ENCODE measurements at places on chromosomes 4 and X.
A peak's percentile ranks its signal among the peaks of the same experiment; 100 is the strongest.

DNA sequence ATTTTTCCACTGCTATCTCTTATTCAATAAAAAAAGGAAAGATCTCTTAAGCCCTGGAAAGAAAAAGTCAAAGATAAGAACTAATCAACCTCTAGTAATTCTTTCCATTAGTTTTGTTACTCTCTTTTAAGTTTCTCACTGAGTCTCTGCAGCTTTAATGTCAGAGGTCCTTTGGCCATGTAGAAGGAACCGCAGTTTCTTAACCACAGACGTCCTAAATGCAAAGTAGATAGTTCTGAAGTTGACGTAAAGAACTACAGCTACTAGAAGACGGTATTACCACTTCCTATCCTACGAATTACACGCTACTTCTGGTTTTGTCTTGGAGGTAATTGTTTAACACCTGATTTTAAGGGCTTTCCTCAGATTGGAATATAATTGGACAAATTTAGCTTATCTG is 325.9 kb downstream of the ANKRD50 start:
- no peak for DNase-seq

GRCh38 chr4:78379991-78380729 is 171.4 kb upstream of the ANXA3 start:
- DNase-seq: no peak

GRCh38 chr4:52750819-52751486 is at the start of gene ERVMER34-1:
Gene ERVMER34-1, minus strand, starts transcription at chr4:52751425. Its CDS starts 5,905 bp downstream, at chr4:52745520.
- no peak for DNase-seq

GRCh38 chr4:10438924-10439323 is 18.3 kb downstream of the ZNF518B start:
- no peak for DNase-seq

DNA sequence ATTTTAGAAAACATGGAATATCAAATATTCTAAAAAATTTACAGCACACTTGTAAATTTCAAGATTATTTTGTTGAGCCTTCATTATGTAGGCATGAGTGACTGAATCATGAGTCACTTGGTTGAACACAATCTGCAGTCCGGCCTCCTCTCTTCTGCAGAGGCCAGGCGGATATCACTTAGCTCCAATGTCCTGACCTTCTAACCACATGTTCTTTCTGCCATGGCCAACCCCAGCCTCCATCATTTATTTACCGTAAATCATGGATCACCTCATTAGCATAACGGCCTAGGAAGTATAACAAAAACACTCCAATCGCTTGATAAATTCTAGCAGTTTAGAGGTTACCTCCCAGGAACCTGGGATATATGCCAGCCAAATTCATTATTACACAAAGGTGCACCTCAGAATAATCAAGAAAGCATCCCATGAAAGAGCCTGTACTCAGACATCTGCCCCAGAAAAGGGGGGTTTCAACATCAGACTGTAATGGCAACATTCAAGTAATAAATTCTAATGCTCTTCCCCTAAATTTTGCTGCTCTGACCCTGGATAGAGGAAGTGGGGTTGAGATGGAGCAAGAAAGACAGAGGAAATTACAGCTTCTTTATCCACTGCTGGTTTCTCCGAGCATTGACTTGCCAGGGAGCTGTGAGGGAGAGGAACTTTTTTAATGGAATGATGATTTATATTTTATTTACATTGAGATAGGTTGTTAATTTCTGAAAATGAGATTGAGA is 2153.6 kb upstream of the AGA start:
- no peak for DNase-seq

- DNase-seq: no peak
Observed at GRCh38 chr4:67659065-67659464, 41.9 kb downstream of the UBA6 start.

GRCh38 chr4:175873707-175874106 is 61.6 kb upstream of the GPM6A start:
- DNase-seq: no peak

DNA sequence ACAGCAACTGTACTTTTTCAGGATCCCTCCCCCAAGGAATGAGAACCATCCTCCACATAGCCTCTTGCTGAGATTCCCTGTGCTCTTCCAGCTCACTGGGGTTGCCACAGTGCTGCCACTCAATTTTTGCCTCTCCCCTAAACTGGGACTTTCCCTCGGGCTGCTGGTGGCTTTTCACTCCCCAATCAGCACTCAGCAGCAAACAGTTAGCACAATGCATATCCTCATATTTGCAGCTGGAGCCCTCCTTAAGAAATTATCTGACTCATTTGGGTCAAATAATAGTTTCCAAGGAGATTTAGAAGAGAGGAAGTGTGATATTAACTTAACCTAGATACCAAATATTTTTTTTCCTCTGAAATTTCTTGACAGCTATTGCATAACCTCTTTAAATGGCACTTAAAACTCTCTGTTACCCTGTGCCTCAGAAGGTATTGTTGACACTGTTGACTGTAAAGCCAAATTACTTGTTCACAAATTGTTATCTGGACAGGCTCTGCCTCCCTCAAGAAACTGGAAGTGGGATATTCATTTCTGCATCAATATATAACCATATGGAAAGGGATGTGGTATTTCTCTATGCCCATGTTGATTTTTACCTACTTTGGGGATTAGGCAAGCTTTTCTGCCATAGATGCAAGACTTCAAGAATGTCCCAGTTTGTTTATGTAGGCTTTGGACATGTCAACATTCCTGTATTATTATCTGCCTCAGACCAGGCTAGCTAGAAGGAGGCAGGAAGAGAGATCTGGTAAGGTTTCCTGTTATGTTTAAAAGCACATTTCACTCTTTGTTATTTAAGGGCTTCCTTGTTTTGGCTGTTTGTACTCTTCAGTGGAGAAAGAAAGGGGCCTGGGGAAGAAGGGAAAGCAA is 58.0 kb downstream of the SEPTIN11 start:
- peak; percentile 15 for DNase-seq

DNA sequence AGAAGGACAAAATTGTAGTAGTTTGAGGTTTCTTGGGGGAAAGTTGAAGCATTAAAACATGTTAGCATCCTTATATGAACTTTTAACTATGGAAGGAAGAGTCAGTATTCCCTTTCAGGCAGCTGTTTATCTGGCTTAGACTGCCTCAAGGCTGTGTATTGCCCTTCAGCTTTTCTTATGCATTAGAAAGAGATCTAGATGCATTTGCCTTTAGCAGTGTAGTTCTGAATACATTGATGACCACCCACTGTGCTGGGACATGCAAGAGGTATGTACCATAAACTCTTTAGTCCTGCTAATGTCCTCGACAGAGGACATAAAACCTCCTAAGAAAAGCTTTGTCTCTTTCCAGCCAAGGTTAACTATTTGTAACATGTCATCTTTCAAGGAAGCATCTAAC is 2.9 kb downstream of the FAM200B start:
- no peak for DNase-seq

GRCh38 chr4:54218736-54219135 is 10.4 kb upstream of the PDGFRA start:
- no peak for DNase-seq

DNA sequence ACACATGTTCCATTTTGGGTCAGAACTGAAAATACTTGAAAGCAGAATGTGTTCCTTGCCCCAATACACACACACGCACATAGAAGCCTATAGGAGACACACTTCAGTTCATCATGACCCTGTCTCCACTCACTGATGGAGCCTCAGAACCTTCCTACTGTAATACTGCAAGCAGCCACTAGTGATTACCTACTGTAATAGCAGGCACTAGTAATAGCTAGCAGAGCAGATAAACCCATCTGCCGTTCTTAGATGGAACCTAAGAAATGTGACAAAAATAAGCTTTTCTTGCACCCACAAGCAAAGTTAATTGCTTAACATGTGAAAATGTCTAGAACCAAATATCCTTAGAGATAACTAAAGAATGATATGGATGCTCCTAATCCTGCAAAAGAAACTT is 13.6 kb downstream of the AMTN start:
- no peak for DNase-seq

GRCh38 chr4:2823671-2824328 is 19.8 kb upstream of the ADD1 start:
- DNase-seq: no peak

- DNase-seq: no peak
Observed at GRCh38 chr4:41512136-41512535, 25.8 kb upstream of the LIMCH1 start.

- no peak for DNase-seq
Observed at GRCh38 chr4:3715061-3715854, 50.9 kb upstream of the ADRA2C start.

DNA sequence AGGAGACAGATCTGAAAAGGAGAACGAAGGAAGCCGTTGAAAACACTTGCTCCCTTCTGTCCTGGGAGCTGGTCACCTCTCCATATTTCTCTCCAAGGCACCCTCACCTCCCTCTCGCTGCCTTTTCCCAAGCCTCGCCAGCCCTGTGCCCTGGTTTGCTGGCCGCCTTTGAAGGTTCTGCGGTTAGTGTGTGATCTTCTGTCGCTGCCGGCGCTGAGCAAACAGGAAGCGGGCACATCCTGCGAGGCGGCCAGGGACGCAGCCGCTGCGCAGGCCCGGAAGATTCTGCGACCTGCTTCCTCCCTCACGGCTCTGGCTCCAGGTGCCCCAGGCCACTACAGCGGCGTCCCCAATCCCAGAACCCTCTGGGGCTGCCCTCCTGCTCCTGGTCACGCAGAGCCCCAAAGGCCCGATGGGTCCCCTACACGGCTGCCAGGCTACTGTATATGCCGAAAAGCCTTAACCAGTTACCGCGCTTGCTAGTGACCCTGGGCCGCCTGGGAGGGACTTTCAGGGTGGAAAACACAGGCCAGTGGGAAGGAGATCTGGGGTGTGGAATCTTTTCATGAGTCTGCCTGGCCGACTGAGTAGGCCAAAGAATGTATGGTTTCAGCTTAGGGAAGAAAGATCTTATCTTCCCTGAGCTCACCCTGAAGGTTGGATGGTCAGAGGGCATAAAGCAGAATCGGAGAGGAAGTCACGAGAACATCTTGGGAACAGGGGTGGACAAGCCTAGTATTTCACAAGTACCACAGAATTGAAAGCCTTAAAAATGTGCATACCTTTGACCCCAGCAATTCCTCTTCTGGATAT is 2.3 kb upstream of the SASH3 start:
- peak; percentile 70 for DNase-seq

DNA sequence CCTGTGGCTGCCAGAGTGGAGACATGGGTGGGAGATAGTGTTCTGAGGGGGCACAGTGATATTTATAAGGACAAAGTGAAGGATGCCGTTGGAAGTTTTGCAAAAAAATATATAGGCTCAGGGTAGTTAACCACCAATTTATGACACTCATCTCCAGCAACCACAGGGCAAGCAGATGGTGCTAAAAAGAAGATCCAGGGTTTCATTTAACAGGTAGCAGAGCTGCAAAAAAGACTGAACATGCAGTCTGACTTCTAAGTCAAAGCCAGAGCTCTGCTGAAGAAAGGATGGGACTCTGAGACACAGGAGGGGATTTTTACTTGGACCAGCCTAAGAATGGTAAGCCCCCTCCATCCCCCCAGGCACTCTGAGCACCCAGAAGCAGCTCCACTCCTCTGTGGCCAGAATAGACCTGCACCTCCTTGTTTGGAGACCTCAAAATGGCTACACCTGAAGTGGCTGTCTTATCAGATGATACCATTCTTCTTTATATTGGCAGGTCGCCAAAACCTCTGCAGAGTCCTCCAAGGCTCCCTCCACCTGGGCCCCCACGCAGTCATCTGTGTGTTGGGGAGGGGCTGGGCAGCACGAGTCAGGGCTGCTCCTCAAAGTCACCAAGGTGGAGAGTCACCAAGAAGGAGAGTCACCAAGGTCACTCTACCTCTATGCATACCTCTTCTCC is 161.4 kb upstream of the FAM9B start:
- no peak for DNase-seq

- no peak for DNase-seq
Observed at GRCh38 chr4:26788341-26788733, 72.3 kb upstream of the STIM2 start.

DNA sequence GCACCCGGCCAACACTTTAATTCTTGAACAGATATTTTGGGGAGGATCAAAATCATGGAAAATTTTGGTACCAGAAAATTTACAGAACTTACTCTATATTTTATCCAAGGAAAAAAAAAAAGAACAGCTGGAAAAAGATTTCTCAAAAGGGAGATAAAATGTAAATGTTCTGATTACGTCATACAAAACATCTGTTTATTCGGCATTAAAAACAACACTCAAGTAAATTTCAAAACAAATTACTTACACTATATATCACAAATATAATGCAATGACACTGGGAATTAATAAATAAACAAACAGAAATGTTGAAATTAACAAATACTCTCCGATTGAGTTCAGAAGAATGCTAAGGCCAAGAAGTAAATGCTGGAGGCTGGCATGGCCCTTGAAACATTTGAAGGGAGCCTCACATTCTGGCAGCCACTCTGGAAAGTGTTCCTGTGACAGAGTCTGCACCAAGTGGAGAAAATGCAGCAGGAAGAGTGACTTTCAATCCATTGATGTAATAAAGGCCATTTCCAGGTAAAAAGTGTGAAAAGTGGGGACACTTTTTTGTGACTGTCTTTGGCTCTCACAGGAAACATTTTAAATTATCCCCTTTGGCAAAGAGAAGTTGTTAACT is 486.0 kb upstream of the CTSO start:
- no peak for DNase-seq

DNA sequence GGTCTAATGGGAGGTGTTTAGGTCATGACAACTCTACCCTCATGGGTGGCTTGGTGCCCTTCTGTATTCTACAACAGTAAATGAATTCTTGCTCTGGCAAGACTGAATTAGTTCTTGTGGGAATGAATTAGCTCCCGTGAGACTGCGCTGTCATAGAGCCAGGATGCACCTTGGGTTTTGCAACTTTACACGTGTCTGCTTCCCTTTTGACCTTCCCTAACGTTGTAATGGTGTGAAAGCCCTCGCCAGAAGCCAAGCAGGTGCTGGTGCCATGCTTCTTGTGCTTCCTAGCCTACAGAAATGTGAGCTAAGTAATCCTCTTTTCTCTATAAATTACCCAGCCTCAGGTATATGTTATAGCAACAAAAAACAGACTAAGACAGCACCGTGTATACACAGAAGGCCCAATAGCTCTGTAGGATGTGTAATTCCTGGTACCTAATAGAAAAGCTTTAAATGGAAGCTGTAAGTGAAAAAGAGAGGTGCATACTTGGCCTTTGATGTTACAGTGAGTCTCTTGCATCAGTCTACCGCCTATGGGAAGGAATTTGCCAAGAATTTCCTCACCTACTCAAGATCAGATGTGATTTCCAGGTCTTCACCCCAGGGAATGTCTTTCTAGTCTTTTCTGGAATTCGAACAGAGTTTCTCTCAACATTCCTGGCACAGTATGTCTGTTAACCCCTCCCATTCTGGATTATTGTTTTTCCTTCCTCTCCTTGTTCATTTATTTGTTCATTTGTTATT is 3.2 kb upstream of the ENPEP start:
- DNase-seq: no peak

- no peak for DNase-seq
Observed at GRCh38 chr4:114025176-114025777, 45.8 kb upstream of the ARSJ start.

GRCh38 chr4:109127866-109128265 is 174.6 kb downstream of the COL25A1 start:
- no peak for DNase-seq

- DNase-seq: no peak
Observed at GRCh38 chrX:14865201-14865600, 7.7 kb downstream of the FANCB start.

- DNase-seq: no peak
Observed at GRCh38 chr4:68673143-68673542, 2.7 kb upstream of the UGT2B15 start.

GRCh38 chr4:36944232-36944631 is 300.3 kb upstream of the NWD2 start:
- no peak for DNase-seq
